ENCODE measurements at places on chromosomes 12 and 14. TPM values are rescaled to one million over a fixed set of nuclear protein-coding genes. Genes with fewer than 3 reads are reported as not detected.

The TAS2R42 gene
- total RNA-seq = not detected

The SLC7A7 gene
- total RNA-seq = 4.7 TPM

The KERA gene
- not detected for total RNA-seq

The C12orf56 gene
- total RNA-seq = under 0.01 TPM

The ARHGAP9 gene
- total RNA-seq = 0.36 TPM

The GLIPR1L1 gene
- not detected for total RNA-seq

The TMEM119 gene
- total RNA-seq = 362 TPM

The FAIM2 gene
- 1.4 TPM for total RNA-seq

The RECQL gene
- 99.9 TPM for total RNA-seq

The SCN8A gene
- 26.4 TPM for total RNA-seq

GRCh38 chr14:19974844-19975243 is 547 bp upstream of the OR4K15 start:
- no peak for DNase-seq

- DNase-seq = no peak
Measured at GRCh38 chr14:59132796-59133494, 55.5 kb upstream of the DAAM1 start.

- no peak for DNase-seq
Measured at GRCh38 chr14:38120109-38120508, 87.6 kb upstream of the SSTR1 start.

DNA sequence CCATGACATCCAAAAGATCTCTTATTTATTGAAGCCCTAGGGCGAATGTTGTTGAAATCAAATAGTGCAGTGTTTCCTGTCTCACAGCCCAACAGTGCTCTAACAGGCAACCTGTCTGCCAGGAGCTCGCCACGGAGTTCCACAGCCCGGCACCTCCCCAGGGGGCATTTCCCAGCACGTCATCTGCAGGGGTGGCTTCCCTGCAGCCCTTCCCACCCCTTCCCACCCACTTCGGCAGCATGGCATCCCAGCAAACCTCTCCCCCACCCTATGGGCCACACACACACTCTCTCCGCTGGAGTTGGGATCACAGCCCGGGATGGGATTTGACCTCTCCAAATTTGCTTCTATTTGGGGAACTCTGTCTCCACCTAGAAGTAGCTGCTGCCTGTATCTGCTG is 62.7 kb upstream of the C14orf180 start:
- DNase-seq = peak; percentile 53

DNA sequence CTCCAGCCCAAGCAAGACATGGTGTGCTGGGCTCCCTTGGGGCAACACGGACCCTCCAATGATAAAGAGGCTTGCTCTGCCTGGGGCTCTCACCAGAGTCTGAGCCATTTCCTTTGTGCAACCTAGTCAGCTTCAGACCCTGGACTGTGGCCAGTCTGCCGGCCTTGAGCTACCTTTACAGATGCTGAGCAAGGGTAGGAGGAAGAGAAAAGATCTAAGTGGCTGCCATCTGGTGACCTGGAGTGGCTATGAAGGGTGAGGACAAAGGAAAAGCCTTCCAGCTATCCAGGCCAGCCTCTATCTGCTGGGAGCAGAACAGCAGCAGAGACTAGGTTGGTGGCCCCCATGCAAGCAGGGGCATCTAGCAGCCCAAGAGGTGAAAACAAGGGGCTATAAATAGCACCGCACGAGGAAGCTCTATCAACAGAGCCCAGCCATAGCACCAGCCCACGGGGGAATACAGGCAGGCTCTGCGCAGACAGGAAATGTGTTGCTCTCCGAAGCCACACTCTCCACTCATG is 230.1 kb downstream of the FOXN3 start:
- no peak for DNase-seq

DNA sequence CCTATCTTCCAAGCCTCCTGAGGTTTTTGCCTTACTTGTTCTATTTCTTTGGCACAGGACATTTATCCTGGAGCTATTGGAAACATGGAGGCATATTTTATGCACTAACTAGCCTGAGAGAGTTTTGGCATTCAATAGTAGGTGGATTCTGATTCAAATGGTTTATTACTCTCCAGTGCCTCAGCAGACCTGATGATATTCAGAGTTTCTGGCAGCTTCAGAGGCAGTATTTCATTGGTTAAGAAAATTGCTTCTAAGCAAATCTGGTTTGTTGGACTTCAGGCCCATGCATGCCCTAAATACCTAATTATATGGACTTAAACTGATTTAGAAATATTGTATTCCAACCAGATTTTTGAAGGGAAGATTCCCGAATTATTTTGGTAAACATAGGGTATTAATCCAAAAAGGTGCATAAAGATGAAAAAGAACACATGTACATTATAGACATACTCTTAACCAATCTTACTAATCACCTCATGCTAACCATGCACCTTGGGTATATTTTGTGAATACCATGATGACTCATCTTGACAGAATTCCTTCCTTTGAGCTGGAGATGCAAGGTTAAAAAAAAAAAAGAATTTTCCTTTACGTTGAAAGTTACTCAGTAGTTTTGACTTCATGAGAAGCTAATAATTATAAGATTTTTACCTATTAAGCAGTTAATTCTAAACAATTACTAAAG is 44.3 kb upstream of the KTN1 start:
- no peak for DNase-seq

DNA sequence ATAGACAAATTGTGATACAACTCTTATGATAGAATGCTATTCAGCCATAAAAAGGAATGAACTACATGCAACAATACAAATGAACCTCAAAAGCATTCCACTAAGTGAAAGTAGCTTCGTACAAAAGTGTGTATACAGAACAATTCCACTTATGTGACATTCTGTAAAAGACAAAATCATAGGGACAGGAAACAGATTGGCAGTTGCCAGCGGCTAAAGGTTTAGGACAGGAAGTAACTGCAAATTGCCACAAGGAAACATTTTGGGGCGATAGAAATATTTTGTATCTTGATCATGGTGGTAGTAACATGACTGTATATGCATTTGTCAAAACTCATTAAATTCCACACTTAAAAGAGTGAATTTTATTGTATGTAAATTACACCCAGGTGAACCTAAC is 113.4 kb downstream of the CAPZA3 start:
- no peak for DNase-seq

DNA sequence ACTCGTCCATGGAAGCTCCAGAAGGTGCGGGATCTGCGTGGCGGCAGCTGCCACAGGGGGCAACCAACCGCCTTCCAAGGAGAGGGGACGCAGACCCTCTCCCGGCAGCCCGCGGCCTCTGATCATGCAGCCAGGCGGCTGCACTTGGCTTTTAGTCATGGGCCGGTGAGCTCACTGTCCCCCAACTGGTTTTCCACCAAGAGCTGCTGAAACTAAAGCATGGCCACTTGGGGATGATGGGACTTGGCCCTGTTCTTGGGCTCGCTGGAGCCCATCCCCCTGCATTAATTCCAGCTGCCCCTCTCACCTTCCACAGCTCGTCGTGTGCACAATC is 39.1 kb downstream of the CCDC85C start:
- DNase-seq = peak; percentile 50

GRCh38 chr14:20836668-20837338 is 34.2 kb upstream of the RNASE1 start:
- DNase-seq = peak; percentile 93

GRCh38 chr12:108401964-108402363 is 62.9 kb upstream of the CMKLR1 start:
- no peak for DNase-seq

DNA sequence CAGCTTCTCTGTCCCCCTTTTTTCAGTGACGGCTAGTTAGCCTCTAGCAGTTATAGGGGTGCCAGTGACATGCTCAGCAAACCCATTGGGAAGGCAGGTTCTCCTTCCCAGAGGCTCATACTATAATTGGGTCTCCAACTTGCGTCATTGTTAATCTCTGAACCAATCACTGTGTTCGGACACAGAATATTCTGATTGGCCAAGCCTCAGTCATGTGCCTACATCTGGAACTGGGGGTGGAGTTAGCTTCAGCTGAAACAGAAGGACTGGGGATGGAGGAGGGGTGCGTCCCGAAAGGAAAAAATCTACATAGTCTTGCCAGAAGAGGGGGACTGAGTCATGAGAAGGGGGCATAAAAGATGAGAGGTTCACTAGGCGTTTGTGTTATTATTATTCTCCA is 165.6 kb downstream of the SUDS3 start:
- DNase-seq = no peak

GRCh38 chr14:96062010-96062409 is 22.8 kb downstream of the C14orf132 start:
- no peak for DNase-seq

DNA sequence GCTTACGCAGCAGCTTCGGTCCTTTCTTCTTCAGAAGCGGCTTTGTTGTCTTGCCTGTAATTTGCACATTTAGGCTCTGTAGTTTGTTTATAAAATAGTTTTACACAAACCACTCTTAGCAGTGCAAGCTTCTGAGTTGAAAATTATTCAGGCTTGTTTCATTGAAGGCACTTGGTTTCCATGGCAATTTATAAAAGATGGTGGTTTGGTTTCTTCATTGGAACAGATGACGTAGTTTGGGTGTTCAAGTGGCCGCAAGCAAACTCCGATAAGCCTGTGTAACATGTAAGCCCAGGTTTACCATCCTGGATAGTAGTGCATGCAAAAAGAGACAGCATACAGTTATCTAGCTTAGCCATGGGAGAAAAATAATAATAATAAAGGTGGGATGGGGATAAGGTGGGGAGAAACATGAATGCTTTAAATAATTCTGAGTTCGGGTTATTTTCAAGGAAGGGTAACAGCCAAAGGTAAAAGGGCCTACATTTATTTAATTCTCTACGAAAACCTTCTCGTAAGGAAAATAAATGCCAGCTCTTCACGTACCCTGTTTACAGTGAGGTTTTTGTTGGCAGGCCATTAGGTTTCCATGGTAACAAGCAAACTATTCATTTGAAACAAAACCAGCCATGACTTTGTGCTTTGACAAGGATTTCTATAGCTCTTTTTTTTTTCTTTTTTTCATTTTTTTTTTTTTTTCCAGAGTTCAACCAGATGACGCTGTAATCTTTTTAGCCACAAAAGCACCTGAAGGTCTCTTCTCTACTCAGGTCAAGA is 189.6 kb upstream of the RPL10L start:
- no peak for DNase-seq

- DNase-seq = peak; percentile 80
Measured at GRCh38 chr12:112107306-112108201, 1.0 kb downstream of the NAA25 start.

DNA sequence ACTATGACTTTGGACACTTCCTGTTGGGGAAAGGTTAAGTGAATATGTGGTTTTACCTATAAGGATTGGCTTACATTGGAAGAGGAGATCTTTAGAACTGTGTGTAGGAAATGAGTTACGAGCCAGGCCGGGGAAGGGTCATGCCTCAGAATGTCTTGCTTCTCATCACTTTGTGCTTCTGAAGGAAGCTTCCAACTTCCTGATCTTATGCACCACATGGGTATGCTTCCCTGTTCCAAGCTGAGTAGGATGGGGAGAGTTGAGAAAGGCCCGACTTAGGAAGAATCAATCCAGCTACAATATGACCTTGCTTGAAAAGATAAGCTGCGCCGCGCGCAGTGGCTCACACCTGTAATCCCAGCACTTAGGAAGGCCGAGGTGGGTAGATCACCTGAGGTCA is 59.9 kb downstream of the STXBP6 start:
- DNase-seq = no peak

DNA sequence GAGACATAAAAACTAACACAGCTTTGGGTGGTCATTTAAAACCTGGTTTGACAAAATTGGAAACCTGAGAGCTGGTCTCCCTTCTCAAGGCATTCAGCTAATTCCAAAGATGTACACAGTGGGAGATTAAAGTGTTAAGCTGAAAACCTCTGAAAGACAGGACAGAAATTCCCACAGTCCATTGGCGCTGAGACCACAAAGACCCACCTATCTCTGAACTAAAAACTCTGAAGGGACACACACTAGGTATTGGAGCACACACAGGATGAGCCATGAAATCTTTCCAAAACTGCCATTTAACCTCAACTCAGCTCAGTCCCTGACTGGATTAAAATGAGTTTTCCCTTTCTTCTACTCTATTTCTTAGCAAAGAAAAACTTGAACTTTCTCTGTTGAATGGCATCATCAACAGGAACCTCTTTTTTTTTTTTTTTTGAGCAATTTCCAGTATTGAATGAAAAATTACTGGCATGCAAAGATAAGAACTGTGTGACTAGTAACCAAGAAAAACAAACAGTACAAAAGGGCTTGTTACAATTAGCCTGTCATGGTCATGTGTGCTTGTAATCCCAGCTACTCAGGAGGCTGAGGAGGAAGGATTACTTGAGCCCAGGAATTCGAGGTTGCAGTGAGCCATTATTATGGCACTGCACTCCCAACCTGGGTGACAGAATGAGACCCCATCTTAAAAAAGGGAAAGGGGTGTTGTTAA is 82.4 kb downstream of the IPO8 start:
- no peak for DNase-seq

DNA sequence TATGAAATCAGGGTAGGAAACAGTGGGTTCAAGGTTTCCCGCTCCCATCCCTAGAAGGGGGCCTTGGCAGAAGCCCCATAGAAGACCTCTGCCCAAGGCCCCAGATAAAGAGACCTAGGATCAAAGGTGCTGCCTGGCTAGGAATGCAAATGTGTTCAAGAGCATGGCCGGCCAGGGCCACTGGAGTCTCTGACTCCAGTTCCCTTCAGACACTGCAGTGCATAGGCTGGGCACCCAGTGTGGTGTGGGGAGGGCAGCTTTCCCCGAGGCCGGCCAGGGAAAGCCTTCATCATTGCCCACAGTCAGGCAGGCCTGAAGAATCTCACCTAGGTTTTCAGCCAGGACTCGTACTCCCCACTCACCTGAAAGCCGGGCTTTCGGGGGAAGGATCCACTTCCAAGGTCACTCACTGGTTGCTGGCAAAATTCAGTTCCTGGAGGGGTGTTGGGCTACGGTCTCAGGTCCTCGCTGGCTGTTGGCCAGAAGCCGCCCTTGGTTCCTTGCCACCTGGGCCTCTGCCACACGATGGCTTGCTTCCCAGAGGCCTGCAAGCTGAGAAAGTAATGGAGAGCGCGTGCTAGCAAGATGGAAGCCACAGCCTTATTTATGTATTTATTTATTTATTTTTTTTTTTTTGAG is 9.7 kb upstream of the PEBP1 start:
- DNase-seq = no peak
